Fibroblast of skin of back (primary cell): ENCODE measurements at places on chromosomes 2 and 18.

- peak; percentile 66 for DNase-seq
Observed at GRCh38 chr2:37809931-37810570, 115.0 kb upstream of the RMDN2 start.

- DNase-seq, result peak; percentile 34
Observed at GRCh38 chr2:168518555-168519066, 62.5 kb downstream of the CERS6 start.

- no peak for DNase-seq
Observed at GRCh38 chr2:120988700-120989511, 253.2 kb downstream of the GLI2 start.

- DNase-seq, result peak; percentile 77
Observed at GRCh38 chr2:36650031-36650829, 46.3 kb upstream of the VIT start.
